T-cell (primary cell): ENCODE measurements at places on chromosomes 12 and 14. TPM values are rescaled to one million over a fixed set of nuclear protein-coding genes. Genes with fewer than 3 reads are reported as not detected.

SMARCC2 gene
- 159 TPM for total RNA-seq

CELA1 gene
- total RNA-seq: 3.5 TPM

LRRC43 gene
- not detected for total RNA-seq

TMCC3 gene
- 2.8 TPM for total RNA-seq

AMDHD1 gene
- 2.6 TPM for total RNA-seq

GRCh38 chr12:47808050-47808449 is 11.7 kb downstream of the HDAC7 start:
- peaks cover 99% of the 10 kb centered on the region for H3K4me1 ChIP-seq
- no peaks in the 10 kb centered on the region for H3K27me3 ChIP-seq
- DNase-seq: peak; percentile 83
- no peaks in the 10 kb centered on the region for H3K36me3 ChIP-seq
- H3K27ac ChIP-seq: peak overlapping the region; percentile 95

- no peaks in the 10 kb centered on the region for H3K27me3 ChIP-seq
- H3K36me3 ChIP-seq: peaks cover 12% of the 10 kb centered on the region
- no peak for DNase-seq
- H3K27ac ChIP-seq: no peak overlapping the region
- no peaks in the 10 kb centered on the region for H3K4me1 ChIP-seq
- no peak overlapping the region for H3K4me3 ChIP-seq
Observed at GRCh38 chr12:108835860-108836634, 21.3 kb downstream of the SSH1 start.

DNA sequence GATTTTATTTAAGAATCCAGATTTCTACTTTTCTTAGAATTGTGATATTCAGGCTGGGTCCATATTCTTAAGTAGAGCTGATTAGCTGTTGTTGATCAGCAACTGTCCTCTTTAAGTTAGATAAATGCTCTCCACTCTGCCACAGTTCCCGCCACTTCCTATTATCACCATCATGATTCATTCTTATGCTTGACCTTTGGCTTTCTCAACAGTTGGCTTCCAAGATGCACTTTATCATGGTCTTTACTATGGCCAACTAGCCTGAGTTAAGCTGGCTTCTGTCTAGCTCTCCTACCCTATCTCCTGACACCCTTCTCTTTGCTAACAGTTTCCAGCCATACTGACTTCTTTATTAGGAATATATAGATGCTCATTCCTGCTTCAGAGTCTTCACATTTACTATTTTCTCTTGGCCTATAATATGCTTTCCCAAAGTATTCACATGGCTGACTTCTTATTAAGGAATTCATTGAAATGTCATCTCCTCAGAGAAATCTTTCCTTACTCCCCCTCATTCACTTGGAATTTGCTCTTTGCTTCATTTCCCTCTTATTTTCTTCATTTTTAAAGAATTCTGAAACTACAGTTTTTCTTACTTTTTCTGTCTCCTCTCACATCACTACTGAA is 149.0 kb upstream of the IGF1 start:
- DNase-seq: no peak
- H3K4me3 ChIP-seq: no peak overlapping the region
- H3K27me3 ChIP-seq: no peaks in the 10 kb centered on the region
- H3K36me3 ChIP-seq: no peaks in the 10 kb centered on the region

DNA sequence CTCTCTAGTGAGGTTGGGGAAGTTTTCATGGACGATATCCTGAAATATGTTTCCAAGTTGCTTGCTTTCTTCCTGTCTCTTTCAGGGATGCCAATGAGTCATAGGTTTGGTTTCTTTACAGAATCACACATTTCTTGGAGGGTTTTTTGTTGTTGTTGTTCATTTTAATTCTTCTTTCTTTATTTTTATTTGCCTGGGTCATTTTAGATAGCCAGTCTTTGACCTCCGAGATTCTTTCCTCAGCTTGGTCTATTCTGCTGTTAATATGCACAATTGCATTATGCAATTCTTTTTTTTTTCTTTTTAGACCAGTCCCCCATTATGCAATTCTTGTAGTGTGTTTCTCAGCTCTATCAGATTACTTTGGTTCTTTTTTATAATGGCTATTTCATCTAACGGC is 338.9 kb downstream of the AEBP2 start:
- no peaks in the 10 kb centered on the region for H3K36me3 ChIP-seq
- DNase-seq: no peak
- H3K4me1 ChIP-seq: no peaks in the 10 kb centered on the region
- H3K27ac ChIP-seq: no peak overlapping the region

DNA sequence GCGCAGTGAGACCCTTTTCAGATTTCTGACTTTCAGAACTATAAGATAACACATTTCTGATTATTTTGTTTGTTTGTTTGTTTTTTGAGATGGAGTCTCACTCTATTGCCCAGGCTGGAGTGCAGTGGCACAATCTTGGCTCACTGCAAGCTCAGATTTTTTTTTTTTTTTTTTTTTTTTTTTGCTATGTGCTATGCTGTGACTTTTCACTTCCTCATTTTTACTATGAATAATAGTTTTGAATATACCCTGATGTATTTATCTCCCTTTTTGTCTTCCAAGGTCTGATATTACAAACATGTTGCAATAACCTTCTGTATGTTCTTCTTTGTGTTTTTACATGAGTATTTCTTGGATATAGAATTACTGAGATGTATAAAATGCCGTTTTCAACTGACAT is 658.7 kb upstream of the SEL1L start:
- H3K4me1 ChIP-seq: no peaks in the 10 kb centered on the region
- no peaks in the 10 kb centered on the region for H3K27me3 ChIP-seq
- no peak overlapping the region for H3K4me3 ChIP-seq
- no peak overlapping the region for H3K27ac ChIP-seq
- no peak for DNase-seq

- H3K27ac ChIP-seq: no peak overlapping the region
- H3K4me1 ChIP-seq: no peaks in the 10 kb centered on the region
- no peak overlapping the region for H3K4me3 ChIP-seq
- no peaks in the 10 kb centered on the region for H3K27me3 ChIP-seq
- DNase-seq: no peak
- no peaks in the 10 kb centered on the region for H3K36me3 ChIP-seq
Observed at GRCh38 chr12:124765581-124766489, 97.8 kb downstream of the SCARB1 start.

DNA sequence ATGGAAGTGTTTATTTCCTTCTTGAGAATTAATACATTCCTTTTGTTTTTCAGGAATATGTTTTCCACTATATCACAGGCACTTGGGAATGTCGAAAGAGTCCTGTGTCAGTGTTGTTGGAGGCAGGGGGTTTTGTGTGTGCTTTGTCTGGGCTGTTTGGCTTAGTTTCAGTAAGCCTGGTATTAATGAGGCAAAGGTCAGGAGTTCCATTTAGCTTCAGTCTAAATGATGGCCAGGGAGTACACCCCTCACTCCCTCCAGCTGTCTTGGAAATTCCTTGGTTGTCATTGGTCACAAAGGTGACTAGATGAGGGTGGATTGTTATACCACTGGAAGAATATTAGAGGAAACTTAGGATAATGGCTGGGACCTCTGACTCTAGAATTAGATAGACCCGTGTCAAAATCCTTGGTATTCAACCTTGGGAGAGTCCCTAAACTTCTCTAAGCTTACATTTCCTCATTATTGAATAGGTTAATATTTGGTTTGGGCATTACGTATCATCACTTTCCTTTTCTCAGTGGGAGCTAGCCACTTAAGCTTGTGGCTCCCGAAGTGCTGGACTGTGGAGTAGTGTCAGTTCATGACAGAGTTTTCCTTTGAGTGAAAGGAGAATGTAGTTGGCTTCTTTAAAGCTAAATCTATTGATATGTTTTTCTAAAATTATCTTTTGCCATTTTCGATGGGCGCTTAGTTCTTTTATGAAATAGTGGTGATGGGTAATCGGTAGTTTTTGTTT is 5.2 kb downstream of the FRS2 start:
- no peak for DNase-seq
- H3K36me3 ChIP-seq: no peaks in the 10 kb centered on the region
- no peaks in the 10 kb centered on the region for H3K27me3 ChIP-seq
- H3K4me3 ChIP-seq: no peak overlapping the region
- H3K4me1 ChIP-seq: peaks cover 13% of the 10 kb centered on the region

- no peak overlapping the region for H3K4me3 ChIP-seq
- H3K27ac ChIP-seq: no peak overlapping the region
- peaks cover 26% of the 10 kb centered on the region for H3K4me1 ChIP-seq
- DNase-seq: no peak
Observed at GRCh38 chr14:89399594-89400068, 17.4 kb downstream of the FOXN3 start.

GRCh38 chr12:123384318-123384993 is 524 bp downstream of the KMT5A start:
- peaks cover 15% of the 10 kb centered on the region for H3K4me1 ChIP-seq
- DNase-seq: no peak
- H3K4me3 ChIP-seq: peak overlapping the region; percentile 78

DNA sequence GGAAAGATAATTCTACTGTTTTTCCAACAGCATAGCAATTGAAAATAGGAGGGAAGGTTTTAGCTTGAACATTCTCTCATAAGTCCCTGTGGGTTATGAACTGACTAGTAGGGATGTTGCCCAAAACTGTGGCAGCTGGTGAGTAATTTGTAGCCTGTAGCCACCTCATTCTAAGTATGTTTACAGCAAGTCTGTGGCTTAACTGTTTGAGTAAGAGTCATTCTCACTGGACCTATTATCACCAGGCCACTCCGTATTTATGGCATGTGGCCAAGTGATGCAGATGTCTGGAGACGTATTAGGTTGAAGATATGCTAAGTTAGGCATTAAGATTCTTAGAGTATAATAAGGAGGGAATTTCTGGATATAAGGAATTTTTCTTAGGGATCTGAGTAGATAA is 458.3 kb downstream of the ETNK1 start:
- H3K36me3 ChIP-seq: no peaks in the 10 kb centered on the region
- H3K4me3 ChIP-seq: no peak overlapping the region
- no peak overlapping the region for H3K27ac ChIP-seq
- H3K27me3 ChIP-seq: no peaks in the 10 kb centered on the region
- no peak for DNase-seq
- H3K4me1 ChIP-seq: no peaks in the 10 kb centered on the region

DNA sequence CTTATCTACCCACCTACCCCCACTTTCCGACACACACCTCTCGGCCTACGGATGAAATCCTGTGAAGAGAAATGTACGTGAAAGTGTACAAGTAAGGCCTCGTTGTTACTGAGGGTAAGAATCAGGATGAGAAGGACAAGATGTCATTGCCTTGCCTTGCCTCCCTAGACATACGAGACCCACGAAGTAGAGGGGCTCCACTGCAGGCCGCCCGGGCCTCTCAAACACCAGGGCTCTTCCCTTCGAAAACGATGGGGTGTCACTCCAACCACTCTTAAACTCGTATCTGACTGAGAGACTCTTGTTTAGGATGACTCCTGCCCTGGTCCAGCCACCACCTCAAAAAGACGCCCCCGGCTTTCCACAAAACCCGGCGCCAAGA is 498 bp downstream of the RACGAP1 start:
- DNase-seq: no peak
- peak overlapping the region; percentile 65 for H3K4me3 ChIP-seq
- peaks cover 10% of the 10 kb centered on the region for H3K4me1 ChIP-seq
